Stimulated activated CD4-positive, alpha-beta T cell treated with anti-CD3 and anti-CD28 coated beads, Interleukin-4, amount 100 ng/mL, for 1 hour (primary cell): ENCODE measurements at places on chromosomes 4 and X.

- DNase-seq = no peak
Measured at GRCh38 chr4:150176547-150176946, 98.3 kb downstream of the DCLK2 start.

DNA sequence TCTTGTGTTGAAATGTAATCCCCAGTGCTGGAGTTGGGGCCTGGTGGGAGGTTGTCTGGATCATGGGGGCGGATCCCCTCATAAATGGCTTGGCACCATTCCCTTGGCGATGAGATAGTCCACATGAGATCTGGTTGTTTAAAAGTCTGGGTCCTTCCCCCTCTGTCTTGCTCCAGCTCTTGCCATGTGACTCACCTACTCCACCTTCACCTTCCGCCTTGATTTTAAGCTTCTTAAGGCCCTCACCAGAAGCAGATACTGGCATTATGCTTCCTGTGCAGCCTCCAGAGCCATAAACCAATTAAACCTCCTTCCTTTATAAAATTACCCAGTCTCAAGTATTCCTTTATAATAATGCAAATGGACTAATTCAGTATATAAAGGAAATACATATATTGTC, 111.5 kb downstream of the NR3C2 start:
- no peak for DNase-seq

DNA sequence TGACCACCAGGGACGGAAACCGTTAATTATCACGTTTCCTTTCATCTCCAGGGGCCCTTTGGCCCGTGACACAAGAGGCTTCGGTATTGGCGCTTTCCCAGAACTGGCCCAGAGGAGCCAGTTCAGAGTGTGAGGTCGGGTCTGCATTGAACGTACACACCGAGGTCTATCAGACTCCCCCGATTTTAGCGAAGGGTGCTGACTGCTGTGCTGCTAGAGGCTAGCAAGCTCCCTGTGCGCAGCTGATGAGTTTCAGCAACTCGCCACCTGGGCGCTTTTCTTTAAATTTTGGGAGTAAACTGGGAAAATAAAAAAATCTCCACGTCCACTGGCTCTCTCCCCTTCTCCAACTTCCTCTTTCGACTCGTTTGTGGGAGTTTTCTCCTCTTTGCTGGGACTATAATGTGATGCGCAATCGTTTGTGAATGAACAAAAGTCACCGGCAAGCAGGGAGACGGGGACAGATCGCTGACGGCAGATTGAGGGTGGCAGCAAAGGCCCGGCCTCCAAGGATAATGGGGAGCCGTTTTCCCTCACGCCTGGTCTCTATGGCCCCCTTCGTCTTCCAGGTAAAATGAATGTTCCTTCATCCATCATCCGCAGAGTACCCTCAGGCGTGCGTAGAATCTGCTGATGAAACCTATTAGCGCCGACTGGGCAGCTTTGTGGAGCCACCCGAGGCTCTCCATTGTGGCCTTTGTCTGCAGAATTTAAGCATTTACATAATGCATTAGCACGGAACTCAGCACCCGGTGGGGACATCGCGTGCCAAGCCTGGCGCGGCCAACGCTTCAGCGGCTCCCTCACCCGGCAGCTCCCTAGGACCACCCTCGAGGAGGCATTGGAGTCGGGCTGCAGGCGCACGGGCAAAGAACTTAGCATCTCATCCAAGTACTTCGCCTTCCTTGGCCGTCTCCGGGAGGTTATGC, 1.6 kb upstream of the LRAT start:
- DNase-seq = no peak

DNA sequence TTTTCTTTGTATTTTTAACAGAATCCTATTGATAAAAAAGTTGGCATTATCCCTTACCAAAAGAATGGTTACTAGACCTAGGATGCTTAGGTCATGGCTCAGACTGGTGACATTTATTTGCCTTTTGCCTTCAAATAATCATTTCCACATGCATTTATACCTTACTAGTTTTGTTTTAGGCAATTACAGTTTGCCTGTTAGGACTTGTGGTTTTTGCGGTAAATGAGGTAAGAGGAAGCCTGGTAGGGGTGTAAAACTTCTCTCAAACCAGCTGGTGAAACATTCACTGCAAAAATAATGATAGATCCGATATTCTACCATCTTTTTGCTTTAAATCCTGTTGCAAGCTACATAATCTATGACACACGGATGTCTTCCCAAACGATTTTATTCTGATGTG, 12.1 kb downstream of the LAMP2 start:
- no peak for DNase-seq

DNA sequence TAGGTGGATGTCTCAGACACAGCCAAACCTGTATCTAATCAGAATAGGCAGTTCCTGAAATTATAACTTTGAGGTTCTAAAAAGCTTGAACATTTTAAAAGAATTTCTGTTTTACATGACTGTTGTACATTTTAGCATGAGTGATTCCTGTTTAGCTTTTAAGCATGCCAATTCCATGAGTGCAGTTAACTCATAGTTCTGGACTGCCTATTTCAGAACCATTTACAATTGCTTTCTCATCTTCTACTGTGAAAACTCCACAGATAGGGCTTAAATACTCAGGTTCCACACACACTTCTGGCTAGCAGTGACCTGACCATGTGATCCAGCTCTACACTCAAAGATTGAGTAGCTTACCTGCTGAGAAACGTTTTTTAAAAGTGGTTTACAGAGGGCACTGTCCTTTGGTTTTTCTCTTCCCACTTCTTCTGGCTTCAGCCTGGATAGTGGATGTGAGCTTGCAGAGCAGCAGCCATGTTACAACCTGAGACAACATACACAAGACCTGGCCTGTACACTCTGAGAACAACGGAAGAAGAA, 280.8 kb downstream of the ANKRD50 start:
- no peak for DNase-seq
